Inflammatory macrophage (primary cell): ENCODE measurements at places on chromosomes 6 and 20.

DNA sequence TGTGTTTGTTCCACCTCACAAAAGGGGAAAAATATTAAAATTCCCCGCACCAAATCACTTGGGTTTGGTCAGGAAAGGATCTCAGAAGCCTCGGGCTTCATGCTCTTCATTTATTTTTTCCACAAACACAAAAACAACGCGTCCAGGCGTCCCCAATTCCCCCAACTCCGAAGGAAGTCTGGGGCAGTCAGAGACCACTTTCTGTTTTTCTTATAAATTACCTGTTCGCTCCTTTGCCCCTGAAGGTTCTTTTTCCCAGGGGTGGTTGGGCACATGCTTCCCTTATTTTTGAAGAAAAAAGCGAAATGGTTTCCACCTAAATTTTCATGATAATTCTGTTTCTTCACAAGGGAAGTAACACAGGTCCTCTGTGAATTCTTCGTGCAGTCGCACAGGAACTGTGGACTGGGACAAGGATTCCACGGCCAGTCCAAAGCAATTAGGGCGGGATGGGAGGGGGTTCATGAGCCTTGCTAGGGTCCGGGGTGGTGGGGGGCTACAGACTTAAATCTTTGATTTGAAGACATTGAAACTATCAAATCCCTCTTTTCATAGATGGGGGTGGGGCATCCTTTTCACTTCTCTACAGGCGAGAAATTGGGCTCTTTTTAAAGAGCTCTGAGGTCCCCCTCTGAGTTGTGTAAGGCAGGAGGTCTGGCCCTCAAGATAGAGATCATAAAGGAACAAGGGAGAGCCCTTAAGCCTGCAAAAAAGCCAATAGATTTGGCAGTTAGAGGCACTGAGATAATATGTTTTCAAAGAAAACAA lies 30.5 kb upstream of the HFE start:
- DNase-seq = peak; percentile 45

DNA sequence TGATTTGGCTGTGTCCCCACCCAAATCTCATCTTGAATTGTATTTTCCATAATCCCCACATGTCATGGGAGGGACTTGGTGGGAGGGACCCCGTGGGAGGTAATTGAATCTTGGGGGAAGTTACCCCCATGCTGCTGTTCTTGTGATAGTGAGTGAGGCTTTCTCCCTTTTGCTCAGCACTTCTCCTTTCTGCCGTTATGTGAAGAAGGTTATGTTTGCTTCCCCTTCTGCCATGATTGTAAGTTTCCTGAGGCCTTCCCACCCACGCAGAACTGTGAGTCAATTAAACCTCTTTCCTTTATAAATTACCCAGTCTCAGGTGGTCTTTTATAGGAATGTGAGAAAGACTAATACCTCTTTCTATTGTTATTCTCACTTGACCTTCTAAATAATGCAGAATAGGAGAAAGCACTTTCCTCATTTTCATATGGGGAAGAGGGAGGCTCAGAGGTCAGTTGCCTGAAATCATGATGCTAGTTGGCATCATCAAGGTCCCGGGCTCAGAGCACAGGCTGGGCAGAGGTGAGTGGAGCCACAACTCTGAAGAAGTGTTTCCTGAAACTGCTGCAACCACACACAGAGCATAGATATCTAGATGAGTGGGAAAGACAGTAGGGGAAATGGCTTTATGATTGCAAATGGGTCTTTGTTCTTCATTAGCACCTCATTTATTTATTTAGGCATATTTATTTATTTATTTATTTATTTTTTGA lies 191.0 kb downstream of the QKI start:
- DNase-seq = peak; percentile 52

GRCh38 chr20:17129089-17129488 lies 97.8 kb upstream of the PCSK2 start:
- no peak for DNase-seq

DNA sequence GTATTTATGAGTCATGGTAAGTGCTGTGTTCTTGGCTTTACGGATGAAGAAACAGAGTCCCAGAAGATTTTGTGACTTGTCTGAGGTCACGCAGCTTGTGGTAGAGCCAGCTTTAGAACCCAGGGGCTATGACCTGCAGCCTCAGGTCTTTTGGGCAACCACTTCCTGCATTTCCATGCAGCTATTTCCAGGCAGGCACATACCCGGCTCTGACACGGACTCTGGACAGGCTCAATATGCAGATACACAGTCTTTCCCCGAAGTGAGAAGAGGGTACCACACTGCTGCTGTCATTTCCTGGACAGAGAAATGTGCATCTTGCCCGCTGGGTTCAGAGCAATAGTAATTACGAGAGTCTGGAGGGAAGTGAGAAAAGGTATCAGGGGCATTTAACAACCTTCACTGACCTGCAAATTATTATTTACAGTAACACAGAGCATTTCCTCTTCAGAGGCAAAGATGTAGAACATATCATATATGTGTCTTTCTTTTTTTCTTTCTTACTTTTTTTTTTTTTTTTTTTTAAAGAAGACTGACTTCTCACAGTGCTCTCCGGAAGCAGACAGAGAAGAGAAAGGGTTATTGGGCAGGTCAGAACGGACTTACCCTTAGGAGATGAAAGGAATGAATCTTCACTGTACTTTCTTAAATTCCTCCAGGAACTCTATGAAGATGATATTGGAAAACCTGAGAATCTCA lies 185.1 kb downstream of the CLIC5 start:
- DNase-seq = no peak

DNA sequence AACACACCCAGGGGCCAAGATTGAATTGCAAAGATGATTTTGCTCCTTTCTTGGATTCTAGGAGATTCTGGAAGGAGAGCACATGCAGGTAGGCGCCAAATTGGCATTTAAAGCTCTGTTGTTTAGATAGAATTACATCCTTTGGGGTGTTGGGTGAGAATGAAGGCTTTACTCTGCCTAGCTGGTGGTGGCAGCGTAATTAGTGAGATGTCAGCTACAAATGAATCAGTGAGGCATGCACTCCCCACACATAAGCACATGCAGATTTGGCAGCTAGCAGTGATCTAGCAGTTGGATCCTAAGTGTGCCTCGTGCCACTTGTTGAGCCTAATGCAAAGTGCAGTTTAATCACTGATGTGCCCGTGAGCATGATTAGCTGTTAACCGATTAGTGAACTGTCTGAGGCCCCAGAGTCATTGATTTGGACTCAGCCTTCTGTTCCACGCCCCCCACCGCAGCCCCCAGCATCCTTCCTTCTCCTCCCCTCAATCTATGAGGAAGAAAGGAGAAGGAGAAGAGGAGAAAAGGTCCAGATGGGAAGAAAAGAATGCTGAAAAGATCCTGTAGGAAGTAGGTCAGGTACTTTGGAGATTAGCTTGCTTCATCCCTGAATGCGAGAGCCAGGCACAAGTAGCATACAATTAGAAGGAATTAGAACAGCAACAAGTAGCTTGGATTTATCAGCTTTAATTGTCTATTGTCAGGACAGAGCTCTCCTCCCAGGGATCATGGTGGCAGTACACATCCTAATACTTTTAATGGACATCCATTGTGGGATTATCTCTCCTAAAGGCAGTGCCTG lies 6.0 kb upstream of the PRDM1 start:
- DNase-seq = no peak

- no peak for DNase-seq
Observed at GRCh38 chr6:14595751-14596150, 478.2 kb downstream of the CD83 start.
